Stimulated activated CD8-positive, alpha-beta memory T cell treated with anti-CD3 and anti-CD28 coated beads, Interleukin-15, amount 100 ng/mL, for 4 hours (primary cell): ENCODE measurements at places on chromosomes 16 and 17.

- no peak for DNase-seq
These were observed 68.0 kb downstream of the ABR start for GRCh38 chr17:1111599-1112443.

DNA sequence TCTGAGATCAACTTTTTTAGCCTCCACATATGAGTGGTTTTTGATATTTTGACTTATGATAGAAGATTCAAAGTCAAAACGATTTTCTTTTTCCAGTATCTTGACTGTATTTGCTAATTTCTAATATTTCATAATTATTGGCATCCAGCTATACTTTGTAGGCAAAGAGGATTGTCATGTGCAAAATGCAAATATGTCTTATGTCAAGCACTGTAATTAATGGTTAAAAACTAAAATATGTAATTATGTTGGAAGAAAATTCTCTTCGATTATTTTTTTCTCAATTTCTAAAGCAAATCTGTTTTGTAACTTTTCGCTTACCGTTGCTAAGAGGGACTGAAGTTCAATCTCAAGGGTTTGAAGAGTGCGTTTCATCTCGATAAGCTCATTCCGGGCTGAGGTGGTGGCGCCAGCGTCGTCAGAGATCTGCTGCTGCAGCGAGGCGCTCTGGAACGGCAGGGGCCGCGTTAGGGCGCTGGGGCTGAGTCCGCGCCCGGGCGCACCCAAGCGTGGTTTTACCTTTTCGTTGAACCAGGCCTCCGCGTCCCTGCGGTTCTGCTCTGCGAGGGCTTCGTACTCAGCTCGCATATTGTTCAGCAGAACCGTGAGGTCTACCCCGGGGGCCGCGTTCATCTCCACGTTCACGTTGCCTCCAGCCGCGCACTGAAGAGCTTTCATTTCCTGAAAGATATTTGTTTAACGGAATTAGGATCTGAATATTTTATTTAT is 3.0 kb downstream of the KRT27 start:
- DNase-seq, result no peak

DNA sequence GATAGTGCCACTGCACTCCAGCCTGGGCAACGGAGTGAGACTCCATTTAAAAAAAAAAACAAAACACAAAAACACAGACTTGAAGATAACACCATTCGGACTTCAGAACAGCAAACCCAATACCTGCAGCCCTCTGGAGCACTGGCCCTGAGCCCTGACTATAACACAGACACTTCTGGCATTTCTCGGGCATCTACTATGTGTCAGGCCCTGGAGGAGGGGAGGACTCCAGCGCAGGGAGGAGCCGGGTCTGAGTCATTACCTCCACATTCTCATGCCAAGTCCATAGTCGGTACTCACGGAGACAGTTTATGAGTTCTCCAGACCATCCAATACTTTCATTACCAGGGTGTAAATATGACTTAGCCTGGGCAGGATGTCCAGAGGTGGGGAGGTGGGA is 48.8 kb downstream of the PITPNM3 start:
- no peak for DNase-seq

- no peak for DNase-seq
These were observed 7.8 kb upstream of the KCNJ2 start for GRCh38 chr17:70161519-70161918.

GRCh38 chr17:38735161-38735997 is 5.2 kb downstream of the CISD3 start:
- peak; percentile 48 for DNase-seq

DNA sequence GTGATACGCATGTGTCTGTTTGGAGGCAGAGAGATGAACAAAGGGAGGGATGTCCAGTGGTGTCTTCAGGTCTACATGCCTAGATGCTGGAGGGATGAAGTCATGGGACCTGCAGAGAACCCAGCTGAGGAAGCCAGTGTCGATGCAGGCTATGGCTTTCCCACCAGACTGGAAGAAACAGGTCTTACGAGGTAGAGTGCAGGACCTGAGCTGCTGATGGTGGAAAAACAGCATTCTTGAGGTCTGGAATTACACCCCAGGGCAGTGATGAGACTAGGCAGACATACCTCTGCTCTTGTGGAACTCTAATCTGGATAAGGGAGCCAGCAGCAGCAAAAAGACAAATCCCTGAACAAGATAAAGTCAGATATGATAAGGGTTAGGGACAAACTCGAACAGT is 37.4 kb downstream of the ARSG start:
- no peak for DNase-seq

- no peak for DNase-seq
These were observed 17.5 kb downstream of the GUCY2D start for GRCh38 chr17:8019665-8020650.

DNA sequence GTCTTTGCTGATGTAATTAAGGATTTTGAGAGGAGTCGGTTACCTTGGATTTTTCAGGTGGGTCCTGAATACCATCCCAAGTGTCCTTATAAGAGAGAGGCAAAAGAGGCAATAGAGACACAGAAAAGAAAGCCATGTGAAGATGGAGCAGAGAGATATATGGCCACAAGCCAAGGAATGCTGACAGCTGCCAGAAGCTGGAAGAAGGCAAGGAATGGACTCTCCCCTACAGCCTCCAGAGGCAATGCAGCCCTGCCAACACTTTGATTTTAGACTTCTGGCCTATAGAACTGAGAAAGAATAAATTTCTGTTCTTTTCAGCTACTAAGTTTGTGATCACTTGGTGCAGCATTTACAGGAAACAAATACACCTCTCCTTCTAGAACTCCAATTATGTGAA is 8.2 kb upstream of the RNFT1 start:
- DNase-seq, result no peak

DNA sequence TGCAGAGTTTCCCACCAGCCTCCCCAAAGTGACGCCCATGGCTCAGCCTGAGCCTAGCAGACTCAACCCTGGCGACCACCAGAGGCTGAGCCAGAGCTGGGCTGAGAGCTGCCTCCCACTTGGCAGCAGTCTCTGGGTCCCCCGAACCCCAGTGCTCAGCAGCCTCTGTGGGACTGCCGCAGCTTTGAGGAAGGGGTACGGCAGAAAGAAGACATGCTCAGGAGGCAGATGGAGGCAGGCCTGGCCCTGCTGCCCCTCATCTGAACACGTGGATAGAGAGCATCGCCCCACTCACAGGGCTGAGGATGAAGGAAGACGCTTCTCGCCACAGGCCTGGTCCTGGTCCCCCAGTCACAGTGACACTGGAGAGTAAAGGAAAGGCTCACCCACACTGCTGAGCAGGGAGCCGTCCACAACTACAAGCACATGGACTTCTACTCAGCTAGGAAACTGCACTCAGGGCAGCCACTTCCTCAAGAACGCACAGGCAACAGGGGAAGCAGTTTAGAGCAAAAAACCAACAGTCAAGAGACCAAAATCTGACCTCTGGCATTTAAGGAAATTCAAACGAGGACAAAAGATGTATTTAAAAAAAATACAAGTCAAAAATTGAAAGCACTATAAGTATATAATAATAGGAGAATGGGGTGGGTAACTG is 45.2 kb upstream of the GSG1L start:
- DNase-seq, result no peak

- no peak for DNase-seq
These were observed 11.2 kb upstream of the SMTNL2 start for GRCh38 chr17:4573115-4573514.

- no peak for DNase-seq
These were observed 19.9 kb downstream of the GAS7 start for GRCh38 chr17:10178506-10178991.

DNA sequence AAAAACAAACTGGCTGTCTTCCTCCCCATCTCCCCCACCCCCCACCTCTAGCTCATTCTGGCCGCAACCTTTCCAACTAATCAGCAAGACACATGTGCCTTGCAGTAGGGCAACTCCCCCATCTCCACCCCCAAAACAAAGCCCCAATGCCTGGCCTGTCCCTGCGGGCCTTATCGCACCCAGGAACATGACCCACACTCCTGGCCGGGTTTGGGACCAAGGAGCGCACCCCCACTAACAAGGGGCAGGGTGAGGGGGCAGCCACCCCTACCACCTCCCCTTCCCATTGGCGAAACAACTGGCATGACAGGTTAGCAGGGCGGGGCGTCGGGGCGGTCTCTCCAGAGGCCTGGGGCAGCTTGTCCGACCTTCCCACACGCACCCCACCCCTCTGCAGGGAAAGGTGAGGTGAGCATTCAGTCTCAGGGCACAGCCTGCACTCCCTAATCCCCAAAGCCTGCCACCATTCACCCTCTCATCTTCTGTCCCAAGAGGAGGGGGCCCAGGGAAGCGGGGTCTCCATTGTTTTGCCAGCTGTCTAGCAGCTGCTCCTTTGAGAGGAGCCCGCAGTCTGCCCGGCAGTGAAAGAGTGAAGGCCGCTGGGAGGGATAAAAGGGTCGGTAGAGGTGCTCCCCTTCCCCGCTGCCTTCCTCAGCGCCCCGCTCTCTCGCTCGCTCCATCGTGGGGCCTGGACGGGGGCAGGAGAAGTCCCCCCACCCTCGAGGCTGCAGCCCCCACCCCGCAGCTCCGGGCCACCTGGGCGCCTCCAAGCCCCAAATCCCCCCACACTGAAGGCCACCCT is 765 bp downstream of the MYO18A start:
- DNase-seq, result no peak

DNA sequence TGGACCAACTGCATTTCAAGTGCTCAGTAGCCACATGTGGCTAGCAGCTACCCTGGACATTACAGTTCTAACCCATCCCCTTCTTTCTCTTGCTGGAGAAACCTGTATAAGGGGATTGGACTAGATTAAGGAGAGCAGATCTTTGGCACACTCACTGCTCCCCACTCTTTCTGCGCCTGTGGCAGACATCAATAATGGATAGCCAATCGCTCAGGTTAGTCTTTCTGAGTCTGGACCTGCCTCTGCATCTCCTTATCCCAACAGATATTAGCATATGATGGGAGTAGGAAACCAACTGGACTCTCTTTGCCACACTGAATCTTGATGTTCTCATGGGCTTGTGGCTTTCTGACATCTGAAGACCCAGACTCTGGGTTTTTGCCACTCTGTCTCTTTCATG is 81.7 kb downstream of the IRX5 start:
- DNase-seq, result no peak

DNA sequence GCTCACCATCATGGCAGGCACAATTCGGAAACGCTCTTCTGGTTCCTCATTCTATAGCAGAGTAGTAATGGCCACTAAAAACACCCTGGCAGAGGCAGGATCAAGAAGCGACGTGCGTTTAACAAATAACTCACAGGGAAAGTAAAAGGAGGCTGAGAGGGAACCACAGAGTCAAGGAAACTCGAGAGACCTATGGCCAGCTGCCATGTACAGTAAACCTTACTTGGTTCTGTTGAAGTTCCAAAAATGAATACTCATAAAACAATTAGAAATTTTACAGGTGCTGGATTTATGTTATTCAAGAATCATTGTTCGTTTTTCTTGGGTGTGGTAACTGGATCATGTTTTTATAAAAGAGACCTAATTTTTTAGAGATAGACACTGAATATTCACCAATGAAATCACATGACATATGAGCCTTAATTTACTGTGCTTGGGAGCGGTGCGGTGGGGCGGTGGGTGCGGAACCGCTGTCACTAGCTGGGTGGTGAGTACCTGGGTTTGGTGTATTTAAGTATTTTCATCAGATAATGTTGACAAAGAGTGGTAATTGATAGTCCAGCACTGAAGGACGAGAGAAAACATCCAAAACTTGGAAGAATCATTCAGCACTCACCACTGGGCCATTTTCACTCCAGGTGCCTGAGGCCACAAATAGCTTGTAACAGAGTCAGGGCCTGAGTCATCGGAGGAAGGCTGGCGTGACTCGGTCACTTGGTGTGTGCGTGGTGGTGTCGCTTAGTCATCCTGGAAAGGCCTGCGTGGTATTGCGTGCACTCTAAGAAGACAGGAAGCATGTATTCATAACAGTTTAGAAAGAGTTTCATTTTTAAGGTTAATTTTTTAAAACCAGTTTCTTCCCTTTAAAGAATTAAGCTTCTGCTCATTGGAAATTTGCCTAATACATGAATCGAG is 135.4 kb upstream of the CHMP6 start:
- DNase-seq, result peak; percentile 62
